ENCODE measurements at places on chromosomes 7 and 10.

DNA sequence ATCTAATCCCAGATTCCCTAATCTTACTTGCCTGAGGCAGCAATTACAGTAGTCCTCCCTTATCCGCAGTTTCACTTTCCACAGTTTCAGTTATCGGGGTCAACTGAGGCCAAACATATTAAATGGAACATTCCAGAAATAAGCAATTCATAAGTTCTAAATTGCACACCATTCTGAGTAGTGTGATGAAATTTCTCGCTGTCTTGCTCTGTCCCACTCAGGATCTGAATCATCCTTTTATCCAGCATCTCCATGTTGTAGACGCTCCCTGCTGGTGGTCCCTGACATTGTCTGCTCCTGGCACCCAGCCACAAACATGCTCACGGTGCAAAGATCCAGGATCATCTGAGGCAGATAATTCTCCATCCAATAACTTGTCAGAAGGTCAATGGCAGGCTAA lies 128.7 kb upstream of the CXCL12 start:
- no peak for DNase-seq

DNA sequence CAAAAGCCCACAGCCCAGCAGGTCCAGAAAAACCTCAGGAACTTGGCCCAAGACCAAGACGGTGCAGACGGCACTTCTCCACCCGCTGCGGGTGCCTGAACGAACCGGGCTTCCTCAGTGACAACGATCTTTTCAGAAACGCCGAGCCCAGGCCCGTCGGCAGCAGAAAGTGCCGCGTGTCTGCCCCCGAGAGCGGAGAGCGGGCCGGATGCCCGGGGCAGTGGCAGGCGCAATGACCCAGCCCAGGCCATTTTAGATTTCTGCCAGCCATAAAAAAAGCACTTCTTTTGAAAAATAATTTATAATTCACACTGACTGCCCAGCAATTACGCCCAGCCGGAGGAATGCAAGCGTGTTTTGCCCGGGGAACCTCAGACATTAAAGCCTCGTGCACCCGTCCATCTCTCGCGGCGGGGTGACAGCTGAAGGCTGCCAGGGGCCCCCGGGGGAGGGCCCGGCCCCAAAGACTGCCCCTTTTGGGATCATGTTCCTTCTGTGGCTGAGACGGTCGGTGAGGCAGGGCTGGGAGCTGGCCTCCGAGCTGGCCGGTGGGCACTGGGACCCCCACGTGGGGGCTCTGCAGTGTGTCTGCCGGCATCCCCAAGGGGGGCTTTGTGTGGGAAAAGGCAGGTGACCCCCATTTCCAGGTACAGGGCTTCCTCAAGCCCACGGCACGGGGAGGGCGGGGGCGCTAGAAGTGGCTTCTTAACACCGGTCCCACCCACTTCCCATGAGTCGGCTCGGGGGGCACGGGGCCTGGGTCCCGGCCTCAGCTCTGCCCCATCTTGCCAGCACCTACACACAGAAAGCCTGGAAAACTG lies 71.3 kb upstream of the PDGFA start:
- DNase-seq, result no peak

GRCh38 chr7:136709876-136710275 lies 158.6 kb upstream of the CHRM2 start:
- no peak for DNase-seq

- no peak for DNase-seq
These were observed 39.5 kb downstream of the FAM53B start for GRCh38 chr10:124704428-124705380.

GRCh38 chr10:24744946-24745345 lies 21.3 kb upstream of the ARHGAP21 start:
- DNase-seq, result no peak

GRCh38 chr7:13742126-13742525 lies 247.3 kb downstream of the ETV1 start:
- no peak for DNase-seq

DNA sequence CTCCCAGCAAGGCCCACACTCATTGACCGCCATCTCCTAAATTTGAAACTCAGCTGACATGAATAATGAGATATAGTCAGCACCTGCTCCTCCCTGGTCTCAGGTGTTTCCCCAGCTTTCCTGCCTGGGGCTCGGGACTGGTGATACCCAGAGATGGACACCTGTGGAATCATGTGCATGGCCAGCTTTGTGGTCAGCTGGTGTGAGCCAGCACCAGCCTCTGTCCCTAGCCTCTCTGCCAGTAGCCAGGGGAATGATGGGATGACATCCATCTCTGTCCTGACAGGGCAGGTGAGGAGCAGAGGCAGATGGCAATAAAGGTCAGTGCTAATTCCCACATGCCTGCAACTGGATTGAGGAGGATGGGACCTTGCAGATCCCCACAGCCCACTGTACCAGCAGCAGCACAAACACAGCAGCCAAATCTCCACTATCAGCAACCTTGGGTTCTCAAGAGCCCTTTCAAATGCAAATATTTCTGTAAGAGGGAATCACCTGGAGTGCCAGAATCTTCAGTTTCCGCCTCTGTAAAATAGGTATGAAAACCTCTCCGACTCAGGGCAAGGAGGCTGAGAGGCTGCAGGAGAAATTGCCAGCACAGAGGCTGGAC lies 329.2 kb upstream of the ZMIZ1 start:
- DNase-seq, result no peak

DNA sequence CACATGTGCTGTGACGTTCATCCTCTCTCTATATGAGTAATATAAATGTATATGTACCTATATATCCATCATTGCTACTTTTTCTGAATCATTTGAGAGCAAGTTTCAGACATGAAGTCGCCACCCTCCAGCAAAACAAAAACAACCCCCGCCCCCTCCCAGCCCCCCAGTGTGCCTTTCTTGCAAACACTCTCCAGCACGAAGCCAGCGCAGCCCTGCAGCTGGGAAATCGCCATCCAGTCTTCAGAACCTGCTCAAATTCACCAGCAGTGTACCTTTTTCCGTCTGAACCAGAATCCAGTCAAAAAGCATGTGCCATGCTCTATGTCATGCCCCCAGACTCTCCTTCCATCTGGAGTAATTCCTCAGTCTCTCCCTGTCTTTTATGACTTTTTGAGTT lies 135.8 kb downstream of the TACC2 start:
- DNase-seq, result no peak

DNA sequence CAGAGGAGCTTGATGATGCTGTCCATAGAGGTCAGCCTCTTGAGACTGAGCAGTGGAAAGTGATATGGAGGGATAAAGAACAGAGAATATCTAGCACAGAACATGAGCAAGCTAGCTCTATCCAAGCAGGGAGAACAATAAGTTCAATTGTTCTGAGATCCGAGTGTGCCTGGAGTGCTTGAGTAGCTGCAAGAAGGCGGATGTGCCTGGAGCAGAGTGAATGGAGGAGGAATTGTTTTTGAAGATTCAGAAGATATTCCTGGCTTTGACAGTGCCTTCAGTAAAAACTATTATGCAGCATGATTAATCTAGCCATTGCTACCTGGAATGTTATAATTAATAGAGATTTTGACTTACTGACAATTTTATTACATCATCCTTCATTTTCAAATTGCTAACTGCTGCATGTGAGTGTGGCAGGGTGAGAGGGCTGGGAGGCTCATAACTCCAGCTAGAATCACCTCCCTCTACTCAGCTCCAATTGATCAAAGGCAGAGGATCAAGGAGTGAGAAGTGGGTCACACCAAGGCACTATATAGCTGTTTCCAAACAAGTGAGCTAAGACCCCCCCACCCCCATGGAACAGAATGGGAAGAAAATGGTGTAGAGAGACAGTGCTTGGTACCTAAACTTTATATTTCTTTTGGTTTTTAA lies 302.8 kb downstream of the ADRA2A start:
- no peak for DNase-seq

- DNase-seq, result no peak
These were observed 58.7 kb upstream of the BTRC start for GRCh38 chr10:101295261-101295660.

DNA sequence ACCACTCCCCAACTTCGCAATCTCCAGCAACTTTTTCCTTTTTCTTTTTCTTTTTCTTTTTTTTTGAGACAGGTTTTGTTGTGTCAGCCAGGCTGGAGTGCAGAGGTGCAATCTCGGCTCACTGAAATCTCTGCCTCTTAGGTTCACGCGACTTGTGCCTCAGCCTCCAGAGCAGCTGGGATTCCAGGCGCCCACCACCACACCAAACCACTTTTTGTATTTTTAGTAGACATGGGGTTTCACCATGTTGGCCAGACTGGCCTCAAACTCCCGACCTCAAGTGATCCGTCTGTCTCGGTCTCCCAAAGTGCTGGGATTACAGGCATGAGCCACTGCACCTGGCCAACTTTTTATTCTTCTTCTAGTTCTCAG lies 55.0 kb downstream of the KIAA1549 start:
- DNase-seq, result no peak

DNA sequence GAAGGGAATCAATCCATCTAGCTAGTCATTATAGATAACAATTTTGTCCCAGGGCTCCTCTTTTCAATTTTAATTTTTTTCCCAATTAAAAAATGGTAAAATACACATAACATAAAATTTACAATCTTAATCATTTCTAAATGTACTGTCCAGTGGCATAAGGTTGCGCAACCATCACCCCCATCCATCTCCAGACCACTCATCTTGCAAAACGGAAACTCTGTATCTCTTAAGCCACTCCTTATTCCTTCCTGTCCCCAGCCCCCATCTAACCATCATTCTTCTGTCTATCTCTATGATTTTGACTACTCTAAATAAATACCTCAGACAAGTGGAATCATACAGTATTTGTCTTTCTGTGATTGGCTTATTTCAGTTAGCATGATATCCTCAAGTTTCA lies 46.1 kb upstream of the RAB18 start:
- DNase-seq, result no peak

DNA sequence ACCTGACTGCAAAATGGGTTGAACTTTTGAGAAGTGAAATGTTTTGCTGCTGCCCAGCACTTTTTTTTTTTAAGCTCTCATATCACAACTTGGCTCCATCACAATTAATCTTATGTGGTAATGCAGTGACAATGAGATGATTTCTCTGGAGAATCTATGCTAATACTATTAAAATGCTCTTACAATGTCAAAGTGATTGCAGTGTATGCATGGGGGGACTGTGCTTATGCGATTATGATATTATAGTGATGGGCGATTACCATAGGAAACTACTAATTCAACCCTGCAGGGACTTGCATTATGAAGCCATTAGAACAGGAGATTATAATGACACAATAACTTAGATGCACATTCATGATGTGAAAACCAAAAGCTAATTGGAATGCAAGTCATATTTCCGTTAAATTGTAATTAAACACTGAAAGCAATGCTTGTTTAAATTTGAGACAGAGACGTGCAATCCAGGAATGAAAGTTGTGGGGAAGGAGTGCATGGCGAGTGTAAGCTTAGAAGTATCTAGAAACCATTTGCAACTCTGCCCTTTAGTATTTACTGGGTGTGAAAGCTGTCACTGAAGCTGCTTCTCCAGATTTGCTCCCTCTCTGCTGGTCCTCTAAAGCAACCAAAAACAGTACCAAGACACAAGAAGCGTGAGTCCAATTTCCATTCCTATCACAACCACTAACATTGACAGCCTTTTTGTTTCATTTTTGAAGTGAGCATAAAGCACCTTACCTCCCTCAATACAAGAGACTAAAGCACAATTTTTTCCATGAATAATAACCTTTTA lies 21.6 kb downstream of the PTER start:
- DNase-seq, result no peak

DNA sequence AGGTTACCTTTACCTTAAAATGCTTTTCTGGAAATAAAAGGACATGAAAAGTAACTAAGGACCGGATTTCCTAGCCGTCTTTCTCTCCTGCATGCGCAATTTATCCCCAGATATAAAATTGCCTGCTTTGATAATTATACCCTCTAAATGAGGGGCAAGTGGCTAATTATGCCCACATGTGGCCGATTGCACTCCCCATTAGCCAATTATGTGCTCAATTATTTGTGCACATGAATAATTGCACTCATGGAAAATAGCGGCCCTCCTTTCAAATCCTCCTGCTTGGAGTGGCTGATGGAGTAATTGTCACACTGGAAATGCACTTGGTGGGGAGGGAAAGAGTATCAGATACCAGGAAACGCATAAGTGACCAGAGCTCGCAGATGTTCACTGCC lies 66.4 kb upstream of the ATRNL1 start:
- DNase-seq, result no peak

Measured in bronchial epithelial cell (primary cell).